Activated CD4-positive, alpha-beta memory T cell treated with anti-CD3 and anti-CD28 coated beads, Interleukin-2, amount 10 ng/mL, durations not matched to agents 7 days and 5 days (primary cell): ENCODE measurements at places on chromosomes 3 and 15.

GRCh38 chr3:198093112-198093679 is 133.2 kb downstream of the LMLN start:
- no peak for DNase-seq

DNA sequence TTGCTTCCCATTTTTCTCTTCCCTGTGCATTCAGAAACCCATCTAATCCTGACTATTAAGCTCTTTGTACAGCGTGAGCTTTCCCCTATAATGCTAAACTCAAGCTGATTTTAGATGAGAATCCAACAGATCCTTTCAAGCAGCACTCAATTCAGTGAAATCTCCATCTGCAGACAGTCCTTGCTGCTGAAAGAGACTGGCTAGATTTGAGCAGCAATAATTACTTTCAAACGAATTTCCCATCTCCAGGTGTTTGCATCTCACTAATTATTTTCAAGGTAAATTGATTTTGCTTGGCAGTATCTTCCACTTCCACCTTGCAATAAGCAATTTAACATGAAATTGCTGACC is 49.5 kb upstream of the SLC7A14 start:
- no peak for DNase-seq

GRCh38 chr15:65363306-65363705 is 14.5 kb downstream of the IGDCC3 start:
- no peak for DNase-seq

GRCh38 chr3:4494895-4495264 is 1.7 kb downstream of the ITPR1 start:
- no peak for DNase-seq

- DNase-seq = no peak
Measured at GRCh38 chr3:136925425-136926190, 32.2 kb upstream of the IL20RB start.
